ENCODE measurements at places on chromosomes 7 and 10.

DNA sequence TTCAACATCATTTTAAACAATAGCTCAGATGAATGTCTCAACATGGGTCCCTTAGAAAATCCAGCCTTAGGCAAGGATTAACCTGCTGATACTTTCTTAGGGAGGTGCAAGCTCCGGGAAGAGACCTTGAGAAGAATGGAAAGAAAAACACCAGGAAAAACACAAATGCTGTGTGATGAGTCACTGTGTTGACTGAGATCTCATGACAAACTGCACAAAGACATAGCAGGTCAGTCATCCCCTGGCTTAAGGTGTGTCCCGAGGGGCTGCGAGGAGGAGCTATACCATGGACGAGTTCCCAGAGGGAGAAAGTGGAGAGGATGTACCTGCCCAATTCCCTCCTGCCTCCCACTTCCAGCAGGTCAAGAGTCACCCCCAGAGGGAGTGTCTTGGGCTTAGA lies 98.0 kb downstream of the TEX36 start:
- no peak for DNase-seq

DNA sequence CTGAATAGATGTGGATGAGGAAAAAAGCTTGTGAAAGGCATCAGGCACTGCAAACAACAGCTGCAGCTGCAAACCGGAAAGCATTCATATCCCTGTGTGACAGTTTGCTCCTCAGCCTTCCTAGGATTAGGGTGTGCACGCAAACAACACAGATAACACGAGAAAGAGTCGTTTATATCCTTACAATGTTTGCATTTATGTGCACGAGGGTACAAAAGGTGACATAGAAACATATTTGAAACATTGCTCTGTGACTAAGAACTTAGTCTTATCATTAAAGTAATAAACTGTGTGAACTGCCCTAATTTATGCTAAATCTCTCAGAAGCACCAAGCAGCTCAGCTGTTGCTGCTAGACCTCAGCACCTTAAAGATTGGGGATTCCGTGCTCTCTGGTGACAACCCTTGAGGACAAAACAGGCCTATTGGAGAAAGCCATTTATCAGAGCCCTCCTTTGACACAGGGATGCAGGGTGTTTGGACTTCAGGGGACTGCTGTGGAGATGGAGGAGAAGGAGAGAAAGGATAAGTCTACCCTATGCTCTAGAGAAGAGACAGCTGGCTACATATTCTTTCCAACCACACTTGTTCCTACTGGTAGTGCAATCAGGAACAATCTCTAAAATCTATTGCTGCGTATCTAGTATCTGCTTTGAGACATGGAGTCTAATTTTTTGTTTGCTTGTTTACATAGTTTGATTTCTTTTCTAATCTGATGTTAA lies 176.2 kb downstream of the GNAT3 start:
- DNase-seq: no peak

DNA sequence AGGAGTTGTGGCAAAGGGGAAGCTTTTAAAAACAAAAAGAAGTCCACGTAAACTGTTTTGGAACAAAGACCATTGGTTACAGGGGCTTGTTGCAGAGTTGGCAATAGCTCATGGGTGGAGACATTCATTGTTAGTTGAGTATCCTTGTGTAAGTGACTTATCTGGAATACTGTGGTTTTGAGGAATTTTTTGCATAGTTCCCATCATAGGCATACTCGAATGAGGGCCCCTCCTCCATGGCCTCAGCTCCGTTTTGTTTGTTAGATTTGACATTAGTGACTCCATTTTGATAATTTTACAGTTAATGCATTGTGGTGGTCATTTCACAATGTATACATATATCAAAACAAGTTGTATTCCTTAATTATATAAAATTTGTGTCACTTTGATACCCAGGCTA lies 12.8 kb upstream of the SMKR1 start:
- no peak for DNase-seq

- no peak for DNase-seq
Measured at GRCh38 chr10:83585686-83586085, 553.6 kb upstream of the GHITM start.

DNA sequence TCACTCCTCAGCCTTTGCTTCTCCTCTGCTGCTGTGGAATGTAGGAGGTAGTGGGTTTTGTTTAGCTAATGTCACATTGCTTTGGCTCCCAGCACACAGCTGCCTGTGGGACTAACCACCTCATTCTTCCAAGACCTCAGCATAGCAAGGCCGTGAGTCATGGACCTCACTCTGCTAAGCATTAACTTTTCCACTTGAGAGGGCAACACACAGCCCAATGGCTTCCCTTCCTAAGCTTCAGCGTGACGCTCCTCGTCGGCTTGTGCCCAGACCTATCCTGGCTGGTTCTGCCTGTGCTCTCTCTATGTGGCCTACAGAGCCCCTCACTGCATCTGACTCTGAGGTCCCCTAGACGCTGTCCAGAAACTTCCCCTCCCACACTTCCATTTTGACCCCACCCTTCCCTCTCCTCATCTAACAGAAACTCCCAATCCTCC lies 23.3 kb downstream of the MYOF start:
- no peak for DNase-seq

DNA sequence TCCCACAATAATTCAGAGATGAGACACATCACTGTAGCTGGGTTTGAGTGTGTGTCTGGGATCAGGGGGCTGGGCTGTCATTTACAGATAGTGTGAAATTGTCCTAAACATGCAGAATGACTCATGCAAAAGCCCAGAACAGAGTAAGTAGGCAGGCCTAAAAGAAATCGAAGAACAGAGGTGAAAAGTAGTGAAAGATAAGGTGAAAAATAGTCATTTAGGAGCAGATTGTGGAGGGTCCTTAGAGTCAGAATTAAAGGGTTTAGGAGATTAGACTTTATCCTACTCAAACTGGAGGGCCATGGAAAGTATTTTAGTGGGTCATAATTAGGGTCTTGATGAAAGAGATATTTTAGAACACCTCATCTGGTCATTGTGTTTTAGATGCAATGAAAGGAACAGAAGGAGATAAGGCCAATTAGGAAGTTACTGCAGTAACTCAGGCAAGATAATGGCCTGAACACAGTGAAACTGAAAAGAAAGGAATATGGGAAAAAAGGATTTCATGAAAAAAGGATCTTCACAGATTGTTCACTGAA lies 58.3 kb upstream of the NEBL start:
- no peak for DNase-seq

GRCh38 chr7:125255810-125256209 lies 326.2 kb upstream of the POT1 start:
- DNase-seq: no peak

GRCh38 chr10:78513330-78513729 lies 479.7 kb downstream of the RPS24 start:
- no peak for DNase-seq

- no peak for DNase-seq
Measured at GRCh38 chr7:127566242-127566641, 19.2 kb downstream of the GCC1 start.

GRCh38 chr7:137081321-137082093 lies 213.1 kb downstream of the CHRM2 start:
- DNase-seq: no peak

DNA sequence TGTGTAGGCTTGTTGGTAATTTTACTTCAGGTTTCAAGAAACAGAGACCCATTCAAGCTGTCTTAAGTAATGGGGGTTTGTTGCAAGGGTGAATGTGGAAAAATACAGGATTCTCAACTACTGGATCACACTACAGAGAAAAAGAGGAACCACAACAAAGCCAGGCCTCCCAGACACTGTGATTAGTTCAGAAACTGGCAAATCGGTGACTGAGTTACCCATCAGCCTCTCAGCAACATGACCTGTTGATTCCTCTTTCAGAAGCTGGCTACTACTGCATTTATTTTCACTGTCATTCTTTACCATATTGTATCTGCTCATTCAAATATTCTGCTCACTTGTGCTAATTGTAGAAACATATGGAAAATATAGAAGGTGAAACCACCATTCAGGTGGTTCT lies 16.0 kb downstream of the CCDC71L start:
- DNase-seq: no peak

DNA sequence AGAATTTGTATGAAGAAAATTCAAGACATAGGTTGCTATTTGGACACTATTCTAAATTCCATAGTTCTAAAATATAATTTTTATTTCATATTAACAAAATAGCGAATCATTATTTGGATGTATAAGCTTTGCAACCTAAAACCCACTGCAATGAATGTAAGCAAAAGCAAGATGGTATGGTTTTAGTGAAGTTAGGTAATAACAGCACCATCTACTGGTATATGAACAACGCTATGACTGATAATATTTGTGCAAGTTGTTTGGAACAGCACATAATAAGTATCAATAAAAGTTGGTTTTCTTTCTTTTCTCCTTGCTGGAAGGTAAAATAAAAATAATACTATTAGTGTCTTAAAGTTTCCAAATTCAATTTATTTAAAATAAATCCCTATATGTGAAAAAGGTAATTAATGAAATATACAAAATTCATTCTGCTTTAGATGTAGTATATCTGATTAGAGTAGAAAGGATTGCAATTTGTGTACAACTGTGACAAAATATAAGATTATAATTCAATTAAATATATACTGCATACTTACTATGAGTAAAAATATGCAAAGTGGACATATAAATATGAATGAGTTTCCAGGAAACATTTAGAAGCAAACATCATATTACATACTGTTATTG lies 79.0 kb upstream of the LSM8 start:
- no peak for DNase-seq

GRCh38 chr10:80580638-80581468 lies 43.2 kb downstream of the SH2D4B start:
- no peak for DNase-seq

DNA sequence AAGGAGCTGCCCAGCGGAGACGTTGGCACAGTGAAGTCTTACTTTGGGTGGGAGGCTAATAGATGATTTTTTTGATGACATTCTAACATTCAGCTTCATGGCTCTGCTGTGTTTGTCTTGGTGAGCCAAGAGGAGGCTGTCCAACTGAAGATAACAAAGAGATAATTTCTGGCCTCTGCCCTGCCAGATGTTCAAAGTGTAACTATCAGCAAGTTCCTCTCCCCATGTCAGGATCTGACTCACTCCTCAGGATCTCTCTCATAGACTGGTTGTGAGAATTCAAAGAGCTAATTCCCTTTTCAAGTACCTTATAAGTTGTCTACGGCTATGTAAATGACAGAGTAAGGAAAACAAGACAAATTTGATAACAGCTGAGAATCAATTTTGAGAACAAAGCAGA lies 1340.9 kb downstream of the XPNPEP1 start:
- DNase-seq: no peak

GRCh38 chr7:43954524-43955228 lies 28.4 kb downstream of the UBE2D4 start:
- no peak for DNase-seq

DNA sequence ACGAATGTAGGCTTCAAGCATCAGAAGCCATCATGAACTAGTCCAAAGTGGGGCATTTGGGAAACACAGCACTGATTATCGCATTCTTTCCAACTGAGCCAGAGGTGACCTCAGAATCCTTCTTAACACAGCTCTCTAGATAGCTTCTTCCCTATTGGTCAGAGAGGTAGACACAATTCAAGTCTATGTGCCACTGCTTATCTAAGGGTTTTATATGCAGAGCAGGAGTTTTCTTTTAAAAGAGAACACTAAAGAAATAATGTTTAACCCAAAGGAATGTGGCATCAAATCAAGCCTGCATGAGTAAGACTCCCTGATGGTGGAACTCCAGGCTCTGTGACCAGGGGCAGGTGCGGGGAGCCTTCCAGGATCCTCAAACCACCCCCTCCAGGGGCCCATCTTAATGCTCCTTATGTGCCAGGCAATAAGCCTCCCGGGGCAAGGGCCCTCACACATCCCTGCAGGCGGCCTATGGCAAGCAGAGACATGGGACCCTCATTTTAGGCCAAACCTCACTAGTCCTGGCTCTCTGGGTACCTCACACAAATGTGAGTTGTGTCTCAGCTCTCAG lies 13.8 kb downstream of the HSPA12A start:
- no peak for DNase-seq

DNA sequence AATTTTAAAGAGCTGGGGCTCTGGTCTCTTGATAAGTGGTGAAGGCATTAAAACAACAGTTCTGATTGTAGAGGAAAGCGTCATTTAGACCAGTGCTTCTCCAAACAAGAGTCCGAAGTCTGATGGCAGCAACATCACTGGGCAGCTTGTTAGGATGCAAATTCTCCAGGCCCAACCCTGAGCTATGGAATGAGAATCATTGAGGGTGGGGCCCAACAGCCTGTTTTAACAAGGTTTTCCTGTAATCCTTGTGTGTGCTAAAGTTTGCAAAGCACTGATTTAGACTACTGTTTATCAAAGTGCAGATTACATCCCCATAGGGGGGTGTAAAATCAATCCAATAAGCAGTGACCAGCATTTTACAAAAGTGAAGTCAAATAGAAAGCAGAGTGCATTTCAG lies 2.6 kb upstream of the ZNRF2 start:
- no peak for DNase-seq

- DNase-seq: no peak
Measured at GRCh38 chr10:120042705-120043104, 150.2 kb downstream of the SEC23IP start.

DNA sequence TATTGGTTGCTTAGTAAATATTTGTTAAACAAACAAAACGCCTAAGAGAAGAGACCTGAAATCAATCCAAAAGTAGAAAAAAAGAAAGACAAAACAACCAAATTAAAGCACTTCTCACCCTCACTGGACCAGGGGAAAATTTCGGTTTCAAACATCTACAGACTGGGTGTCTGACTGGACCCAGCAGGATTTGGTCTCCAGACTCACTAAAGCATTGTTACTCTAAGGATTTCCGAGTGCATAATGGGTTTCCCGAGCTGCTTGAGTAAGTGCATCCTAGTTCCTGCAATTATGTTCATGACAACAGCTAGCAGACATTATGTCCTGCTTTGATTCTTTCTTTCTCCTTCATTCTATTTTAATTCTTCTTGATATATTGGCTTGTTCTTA lies 51.8 kb upstream of the FAM3C start:
- DNase-seq: no peak

DNA sequence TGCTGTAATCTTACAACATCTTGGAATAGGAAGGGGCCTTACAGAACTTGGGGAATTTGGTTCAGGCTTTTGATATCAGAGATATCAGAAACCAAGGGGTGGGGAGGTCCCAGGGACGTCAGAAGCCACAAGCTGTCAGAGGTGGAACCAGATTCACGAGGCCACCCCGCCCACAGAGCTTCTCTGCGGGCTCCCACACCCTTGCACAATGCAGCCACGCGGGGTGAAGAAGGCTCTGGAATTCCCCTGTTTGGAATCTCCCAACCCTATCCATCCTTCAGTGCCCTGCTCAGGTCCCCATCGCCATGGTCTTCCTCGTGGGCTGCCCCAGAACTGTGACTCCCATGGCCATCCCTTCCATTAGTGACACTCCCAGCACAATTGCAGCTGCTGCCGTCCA lies 247.1 kb upstream of the SHH start:
- DNase-seq: no peak

GRCh38 chr10:95543459-95543858 lies 17.7 kb downstream of the SORBS1 start:
- no peak for DNase-seq

- no peak for DNase-seq
Measured at GRCh38 chr7:87475359-87476178, at the start of gene ABCB4. Gene ABCB4, minus strand, starts transcription at chr7:87475680. Its CDS starts 215 bp downstream, at chr7:87475465.

DNA sequence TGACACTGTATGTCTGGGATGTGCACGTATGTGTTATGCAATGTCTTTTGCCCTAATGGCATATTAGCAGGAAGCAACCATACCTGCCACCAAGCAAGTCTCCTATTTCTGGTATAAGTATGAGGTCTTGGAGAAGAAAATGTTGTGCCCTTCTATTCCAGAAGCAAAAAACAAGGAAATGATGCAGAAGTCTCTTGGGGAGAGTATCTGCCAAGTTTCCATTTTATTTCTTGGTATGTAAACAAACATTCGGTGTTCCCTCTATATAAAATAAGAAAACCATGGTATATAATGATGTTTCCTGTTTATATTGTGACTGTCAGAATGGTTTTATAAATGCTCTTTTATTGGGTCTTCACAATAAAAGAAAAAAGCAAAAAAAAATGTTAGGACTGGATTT lies 19.3 kb upstream of the MYO3A start:
- DNase-seq: no peak

Measured in stimulated activated CD8-positive, alpha-beta memory T cell treated with anti-CD3 and anti-CD28 coated beads, Interleukin-2, amount 100 ng/mL, for 1 hour (primary cell).